ENCODE measurements at places on chromosomes 2 and 18. TPM values are rescaled to one million over a fixed set of nuclear protein-coding genes. Genes with fewer than 3 reads are reported as not detected.
A peak's percentile ranks its signal among the peaks of the same experiment; 100 is the strongest.

DNA sequence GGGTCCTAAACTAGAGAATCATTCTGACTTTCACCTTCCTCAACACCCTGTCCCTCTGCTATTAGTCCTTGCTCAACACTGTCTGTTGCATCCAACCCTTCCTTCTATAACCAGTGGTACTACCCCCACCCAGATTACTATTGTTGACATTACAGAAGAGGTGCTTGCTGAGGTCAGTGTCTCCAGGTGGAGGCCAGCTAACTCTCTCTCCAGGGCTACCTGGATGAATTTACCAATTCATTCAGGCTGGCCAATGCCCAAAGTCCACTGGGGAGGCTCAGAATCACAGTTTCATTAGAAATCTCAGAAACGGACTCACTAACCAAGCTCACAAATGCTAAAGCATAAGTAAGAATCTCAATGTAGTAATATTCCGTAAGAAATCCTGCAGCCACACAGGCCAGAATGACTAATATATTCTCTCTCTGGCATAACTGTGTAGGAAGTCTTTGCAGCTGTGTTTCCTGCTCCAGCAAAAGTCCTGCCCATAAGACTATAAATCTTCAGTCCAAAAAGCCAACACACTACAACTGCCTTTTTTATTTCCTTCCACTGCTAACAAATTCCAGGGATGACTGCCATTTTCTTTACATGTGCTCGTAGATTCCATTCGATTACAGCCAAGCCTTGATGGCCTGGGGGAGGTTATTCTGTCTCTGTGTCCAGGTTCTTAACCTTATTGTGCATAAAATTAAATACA, 10.0 kb upstream of the TTR start:
- no peak for DNase-seq

DNA sequence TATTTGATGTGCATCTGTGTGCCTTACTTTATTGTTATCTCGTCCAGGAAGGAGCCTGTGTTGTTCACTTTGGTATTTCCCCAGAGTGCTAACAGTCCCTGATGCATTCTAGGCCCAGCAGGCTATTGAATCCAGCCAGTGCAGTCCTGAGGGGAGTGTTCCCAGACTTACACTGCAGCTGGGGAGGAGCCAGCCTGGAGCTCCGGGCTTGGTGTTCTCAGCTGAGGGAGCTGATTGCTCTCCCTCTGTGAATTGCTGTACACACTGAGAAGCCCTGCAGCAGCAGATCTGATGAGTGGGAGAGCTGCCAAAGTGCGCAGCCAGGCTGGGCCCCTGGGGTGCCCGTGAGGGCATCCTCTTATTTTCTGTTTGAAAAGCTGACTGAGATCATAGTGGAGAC, 159.2 kb downstream of the GALNT3 start:
- DNase-seq, result peak; percentile 51

GRCh38 chr2:187936228-187936627, 355.4 kb upstream of the GULP1 start:
- DNase-seq, result no peak

The SPP2 gene
- polyA plus RNA-seq, result not detected

The PGAP1 gene
- 19.9 TPM for polyA plus RNA-seq

Data from renal pelvis (tissue), 12 donors.